ENCODE measurements at places on chromosomes 3 and 15.

DNA sequence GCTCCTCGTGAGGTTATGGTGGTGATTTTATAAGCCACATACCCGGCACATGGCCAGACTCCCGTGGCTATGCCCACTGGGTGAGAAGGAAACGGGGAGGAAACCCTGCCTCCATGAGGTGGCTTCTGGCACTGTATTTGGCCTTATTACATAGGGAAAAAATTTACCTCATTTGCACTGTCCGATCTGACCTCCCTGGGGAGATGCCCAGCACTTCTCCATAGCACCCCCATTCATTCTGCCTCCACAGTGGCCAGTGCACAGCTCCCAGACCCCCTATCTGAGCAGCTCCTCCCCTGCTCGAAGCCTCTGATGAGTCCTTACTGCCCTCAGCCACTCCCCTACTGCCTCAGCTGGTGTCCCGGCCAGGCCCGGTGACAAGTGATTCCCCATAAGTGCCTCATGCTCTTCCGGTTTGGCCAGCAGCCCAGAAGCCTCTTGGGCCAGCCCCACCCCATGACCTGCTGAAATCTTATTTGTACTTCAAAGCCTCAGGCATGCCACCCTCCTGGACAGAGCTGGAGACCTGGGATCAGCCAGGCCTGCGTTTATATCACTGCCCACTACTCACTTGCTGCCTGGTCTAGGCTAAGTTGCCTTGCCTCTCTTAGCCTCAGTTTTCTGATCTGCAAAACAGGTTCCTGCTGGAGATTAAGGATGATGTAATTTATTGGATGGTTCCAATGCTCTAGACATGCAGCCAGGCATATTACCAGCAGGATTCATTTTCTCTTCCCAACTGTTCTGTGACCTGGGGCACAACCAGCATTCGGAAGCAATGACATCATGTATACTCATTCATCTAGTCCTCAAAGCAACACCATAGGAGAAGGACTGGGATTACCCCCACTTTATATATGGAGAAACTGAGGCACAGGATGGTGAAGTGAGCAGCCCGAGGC is 30.6 kb upstream of the SLC6A6 start:
- DNase-seq, result no peak

DNA sequence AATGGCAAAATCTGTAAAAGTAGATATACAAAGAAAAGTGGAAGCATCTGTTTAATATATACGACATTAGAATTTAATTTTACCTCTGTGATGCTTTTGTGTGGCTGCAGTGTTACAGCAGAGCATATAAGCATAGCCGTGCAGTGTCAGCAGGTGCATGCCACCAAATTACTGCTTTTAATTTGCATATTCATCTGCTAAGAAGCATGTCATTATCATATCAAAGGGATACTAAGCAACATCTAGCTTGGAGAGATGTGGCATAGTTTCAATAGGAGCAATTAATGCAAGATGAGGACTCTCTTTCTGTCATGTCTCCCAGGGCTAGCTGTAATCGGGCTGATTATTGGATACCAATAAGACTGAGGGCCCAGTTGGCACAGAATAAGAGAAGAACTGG is 214.4 kb upstream of the SOX2 start:
- no peak for DNase-seq

- no peak for DNase-seq
Measured at GRCh38 chr15:25761971-25762662, 101.0 kb downstream of the ATP10A start.

DNA sequence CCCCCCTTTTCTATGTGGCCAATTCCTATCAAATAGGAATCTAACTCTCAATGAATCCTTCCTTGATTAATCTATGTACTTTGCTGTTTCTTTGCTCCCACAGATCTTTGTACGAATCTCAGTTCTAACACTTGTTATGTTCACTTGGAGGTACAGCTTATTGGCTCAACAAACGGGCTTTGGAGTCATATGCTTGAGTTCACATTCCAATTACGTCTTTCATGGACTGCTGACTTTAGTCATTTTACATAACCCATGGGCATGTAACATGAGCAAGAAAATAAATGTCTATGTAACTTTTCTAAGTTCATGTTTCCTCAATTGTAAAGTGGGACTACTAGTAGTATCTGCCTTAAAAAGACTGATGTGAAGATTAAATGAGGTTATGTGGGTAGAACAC is 123.2 kb upstream of the TBC1D5 start:
- DNase-seq, result no peak

DNA sequence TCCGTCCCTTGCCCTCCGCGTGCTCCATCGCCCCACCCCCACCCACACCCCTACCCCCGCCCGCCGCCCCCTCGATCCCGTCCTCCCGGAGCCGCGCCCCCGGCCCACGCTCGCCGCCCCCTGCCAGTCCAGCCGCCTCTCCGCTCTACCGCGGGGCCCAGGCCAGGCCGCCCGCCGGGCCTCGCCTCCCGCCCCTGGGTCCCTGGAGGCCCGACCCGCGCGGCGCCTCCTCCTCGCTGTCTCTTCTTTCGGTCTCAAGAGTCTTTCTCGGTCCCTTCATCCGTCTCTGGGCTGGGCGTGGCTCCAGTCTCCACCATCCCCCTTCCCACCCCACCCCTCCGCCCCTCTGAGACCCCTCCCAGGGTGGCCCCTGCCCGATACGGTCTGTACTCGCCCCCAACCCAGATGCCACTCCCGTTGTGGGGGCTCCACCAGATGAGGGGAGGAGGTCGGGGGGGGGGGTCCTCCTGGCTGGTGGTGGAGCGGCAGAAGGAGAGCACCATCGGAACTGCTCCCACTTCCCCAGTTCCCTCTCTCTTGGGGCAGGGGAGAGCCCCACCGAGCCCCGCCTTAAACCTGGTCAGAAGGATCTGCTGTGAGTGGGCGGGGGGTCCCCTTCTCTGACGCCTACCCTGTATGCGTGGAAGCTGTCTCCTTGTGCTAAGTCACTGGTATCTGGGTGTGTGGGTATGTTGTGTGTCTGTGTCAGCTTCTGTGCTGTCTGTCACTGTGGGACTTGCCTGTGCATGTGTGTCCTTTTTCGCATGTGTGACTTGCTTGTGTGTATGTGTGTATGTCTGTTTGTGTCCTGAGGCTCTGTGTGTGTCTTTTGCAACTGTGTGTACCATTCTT is 1.0 kb downstream of the PRKCD start:
- no peak for DNase-seq

- no peak for DNase-seq
Measured at GRCh38 chr15:31470756-31471155, 144.1 kb downstream of the KLF13 start.

GRCh38 chr3:159667261-159667660 is 321.4 kb upstream of the IL12A start:
- DNase-seq, result no peak

DNA sequence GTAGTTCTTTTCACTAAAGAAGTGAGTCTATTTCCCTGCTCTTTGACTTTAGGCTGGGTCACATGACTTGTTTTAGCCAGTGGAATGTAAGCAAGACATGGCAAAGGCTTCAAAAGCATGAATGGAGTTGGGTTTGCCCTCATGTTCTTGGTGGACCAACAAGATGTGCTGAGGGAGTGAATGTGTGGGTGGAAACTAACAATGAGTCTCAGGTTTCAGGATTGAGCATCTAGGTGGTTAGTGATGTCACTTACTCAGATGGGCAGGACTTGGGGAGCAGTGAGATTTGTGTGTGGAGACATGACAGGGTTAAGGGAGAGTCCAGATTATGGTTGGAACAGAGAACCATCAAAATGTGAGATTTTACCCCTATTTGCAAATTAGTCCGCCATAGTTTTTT is 181.4 kb upstream of the UBE2E1 start:
- no peak for DNase-seq

DNA sequence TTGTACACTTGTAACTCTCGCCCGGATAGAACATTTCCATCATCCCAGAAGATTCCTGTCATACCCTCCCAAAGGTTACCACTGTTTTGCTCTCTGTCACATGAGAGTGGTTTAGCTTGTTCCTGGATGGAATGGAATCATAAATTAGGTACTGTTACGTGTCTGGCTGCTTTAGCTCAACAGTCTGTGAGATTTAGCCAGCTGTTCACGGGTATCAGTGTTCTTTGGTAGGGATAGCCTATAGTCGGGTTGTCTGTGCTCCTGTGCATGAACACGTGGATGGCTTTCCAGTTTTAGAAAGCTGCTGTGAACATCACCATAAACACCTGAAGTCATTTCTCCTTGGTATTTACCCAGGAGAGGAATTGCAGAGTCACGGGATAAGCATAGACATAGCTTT is 58.2 kb upstream of the NR2C2 start:
- no peak for DNase-seq

GRCh38 chr15:84033793-84034553 is 201.6 kb upstream of the GOLGA6L4 start:
- DNase-seq, result no peak

DNA sequence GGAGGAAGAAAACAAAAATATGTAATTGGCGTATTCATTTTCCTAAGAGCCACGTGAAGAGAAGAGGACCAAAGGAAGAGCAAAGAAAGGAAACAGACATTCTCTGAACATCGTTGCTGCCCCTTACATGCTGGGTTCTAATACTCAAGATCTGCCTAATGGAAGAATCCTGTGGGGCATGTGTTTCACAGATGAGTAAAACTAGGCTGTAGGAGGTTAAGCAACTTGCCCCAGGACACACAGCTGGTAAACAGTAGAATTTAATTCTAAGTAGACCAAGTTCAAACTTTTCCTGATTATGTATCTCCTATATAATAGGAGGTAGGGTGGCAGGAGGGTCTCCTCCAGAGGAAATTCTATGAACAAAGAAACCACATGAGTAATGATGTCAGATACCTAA is 106.1 kb upstream of the TNFAIP8L3 start:
- no peak for DNase-seq

DNA sequence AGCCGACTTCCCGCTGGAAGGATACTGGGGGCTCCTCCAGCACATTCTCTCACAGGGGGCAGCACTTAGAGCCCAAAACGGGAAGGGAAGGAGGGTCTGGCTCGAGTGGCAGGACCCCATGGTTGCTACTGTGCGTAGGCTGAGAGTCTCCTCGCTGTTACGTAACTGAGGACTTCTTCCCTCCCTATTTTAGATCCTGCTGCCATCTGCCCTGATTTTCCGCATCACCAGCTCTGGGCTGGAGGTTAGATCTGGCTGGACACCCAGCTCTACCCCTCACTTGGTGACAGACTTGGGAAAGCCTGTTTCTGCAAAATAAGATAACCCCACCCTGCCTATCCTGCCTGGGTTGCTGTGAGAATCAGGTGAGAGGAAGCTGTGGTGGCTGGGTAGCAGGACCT is 47.7 kb downstream of the BDH1 start:
- DNase-seq, result no peak

DNA sequence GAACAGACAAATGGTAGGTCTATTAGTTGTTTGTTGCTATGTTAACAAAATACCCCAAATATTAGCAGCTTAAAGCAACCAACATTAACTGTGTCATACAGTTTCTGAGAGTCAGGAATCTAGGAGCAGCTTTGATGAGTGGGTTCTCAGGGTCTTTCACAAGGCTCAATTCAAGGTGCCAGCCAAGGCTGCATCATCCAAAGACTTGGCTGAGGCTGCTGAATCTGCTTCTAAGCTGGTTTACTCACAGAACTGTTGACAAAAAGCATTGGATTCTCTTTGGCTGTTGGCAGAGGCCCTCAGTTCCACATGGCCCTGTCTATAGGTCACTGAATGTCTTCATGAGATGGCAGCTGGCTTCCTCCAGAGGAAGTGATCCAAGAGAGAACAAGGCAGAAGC is 40.3 kb upstream of the TSC22D2 start:
- DNase-seq, result no peak

DNA sequence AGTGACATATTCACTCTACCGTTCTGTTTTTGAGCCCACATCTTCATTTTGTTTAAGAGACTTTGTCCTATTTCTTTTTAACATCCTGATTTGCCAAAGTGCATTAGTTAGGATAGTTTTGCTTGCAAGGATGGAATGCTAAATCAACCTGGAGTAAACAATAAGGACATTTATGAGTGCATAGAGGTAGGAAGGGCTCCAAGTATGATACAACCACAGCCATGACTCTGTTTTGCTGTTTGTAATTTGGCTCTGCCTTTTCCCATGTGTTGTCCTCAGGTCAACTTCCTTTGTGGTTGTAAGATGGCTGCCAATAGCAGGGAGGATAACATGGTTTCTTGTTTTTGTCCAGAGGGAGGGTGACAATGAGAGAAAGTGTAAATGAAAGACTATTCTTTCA is 66.4 kb upstream of the GOLIM4 start:
- no peak for DNase-seq

DNA sequence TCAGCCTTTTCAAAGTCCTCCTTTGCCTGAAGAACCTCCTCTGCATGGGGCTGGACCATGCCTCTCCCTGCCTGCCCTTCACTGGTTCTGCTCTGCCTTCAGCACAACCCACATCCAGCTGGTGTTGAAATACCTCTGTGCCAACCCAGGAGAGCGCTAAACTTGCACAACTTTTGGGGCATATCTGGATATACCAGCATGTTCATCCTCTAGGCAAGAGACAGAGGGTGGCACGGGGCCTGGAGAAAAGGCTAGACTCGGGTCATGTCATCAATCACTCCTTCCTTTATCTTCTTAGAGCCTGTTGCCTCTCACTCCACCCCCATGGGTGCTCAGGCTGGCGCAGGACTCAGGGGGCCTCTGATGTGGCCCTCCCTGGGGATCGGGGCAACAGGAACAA is 4.8 kb downstream of the SEMA4B start:
- DNase-seq, result no peak

- DNase-seq, result no peak
Measured at GRCh38 chr3:170632780-170633179, 46.9 kb upstream of the SLC7A14 start.
